ENCODE measurements at places on chromosomes 5 and 9. TPM values are rescaled to one million over a fixed set of nuclear protein-coding genes. Genes with fewer than 3 reads are reported as not detected.

FUT7 gene
- 0.20 TPM for total RNA-seq

GCNT4 gene
- total RNA-seq: 5.2 TPM

C6 gene
- not detected for total RNA-seq

DNA sequence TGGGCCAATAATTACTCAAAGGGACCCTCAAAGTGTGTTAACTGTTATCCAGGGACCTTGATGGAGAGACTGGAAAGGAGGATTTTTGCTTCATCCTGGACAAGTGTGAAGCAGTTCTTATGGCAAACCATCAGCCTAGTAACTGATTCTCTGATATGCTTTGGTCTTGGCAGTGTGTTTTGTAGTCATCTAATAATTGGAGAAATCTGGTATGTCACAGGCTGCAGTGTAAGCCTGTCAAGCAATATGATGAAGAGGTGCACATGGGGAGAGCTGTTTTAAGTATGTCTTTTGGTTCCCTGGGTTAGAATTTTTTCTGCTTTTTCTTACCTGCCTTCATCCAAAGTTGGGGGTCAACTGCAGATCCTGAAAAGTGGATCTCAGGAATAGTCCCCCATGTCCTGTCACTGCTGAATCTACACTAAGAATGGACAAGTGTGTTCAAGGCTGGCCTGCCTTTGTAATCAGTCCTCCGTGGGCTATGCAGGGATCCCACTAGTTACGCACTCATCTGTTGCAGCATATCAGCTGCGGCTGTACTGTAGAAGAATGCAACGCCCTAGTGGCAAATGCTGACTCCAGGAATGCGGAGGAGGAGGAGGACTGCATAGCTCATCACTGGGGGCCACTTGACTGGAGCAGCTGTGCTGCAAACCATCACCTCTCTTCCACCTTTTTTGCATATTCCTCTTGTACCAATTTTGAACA, 1.9 kb downstream of the SPTAN1 start:
- peaks cover 4% of the 10 kb centered on the region for H3K27me3 ChIP-seq
- H3K27ac ChIP-seq: no peak overlapping the region
- no peak for DNase-seq
- H3K36me3 ChIP-seq: no peaks in the 10 kb centered on the region
- H3K4me1 ChIP-seq: peaks cover 38% of the 10 kb centered on the region

- H3K4me1 ChIP-seq: peaks cover 3% of the 10 kb centered on the region
- H3K27ac ChIP-seq: no peak overlapping the region
- H3K36me3 ChIP-seq: peaks cover 11% of the 10 kb centered on the region
- H3K27me3 ChIP-seq: no peaks in the 10 kb centered on the region
- no peak for DNase-seq
- H3K4me3 ChIP-seq: no peak overlapping the region
Observed at GRCh38 chr5:16944816-16945562, 8.9 kb upstream of the MYO10 start.

GRCh38 chr5:38478166-38478565, 78.3 kb downstream of the LIFR start:
- H3K4me3 ChIP-seq: no peak overlapping the region
- peaks cover 8% of the 10 kb centered on the region for H3K4me1 ChIP-seq

DNA sequence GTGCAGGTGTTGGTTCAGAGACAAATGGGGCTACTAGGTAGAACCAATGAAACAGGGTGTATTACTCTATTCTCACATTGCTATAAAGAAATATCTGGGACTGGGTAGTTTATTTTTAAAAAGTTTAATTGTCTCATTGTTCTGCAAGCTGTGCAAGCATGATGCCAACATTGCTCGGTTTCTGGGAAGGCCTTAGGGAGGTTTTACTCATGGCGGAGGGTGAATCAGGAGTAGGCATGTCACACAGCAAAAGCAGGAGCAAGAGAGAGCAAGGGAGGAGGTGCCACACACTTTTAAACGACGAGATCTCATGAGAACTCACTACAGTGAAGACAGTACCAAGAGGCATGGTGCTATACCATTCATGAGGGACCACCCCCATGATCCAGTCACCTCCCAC, 134.6 kb downstream of the PIK3R1 start:
- H3K27ac ChIP-seq: no peak overlapping the region
- peaks cover 16% of the 10 kb centered on the region for H3K4me1 ChIP-seq
- DNase-seq: no peak

DNA sequence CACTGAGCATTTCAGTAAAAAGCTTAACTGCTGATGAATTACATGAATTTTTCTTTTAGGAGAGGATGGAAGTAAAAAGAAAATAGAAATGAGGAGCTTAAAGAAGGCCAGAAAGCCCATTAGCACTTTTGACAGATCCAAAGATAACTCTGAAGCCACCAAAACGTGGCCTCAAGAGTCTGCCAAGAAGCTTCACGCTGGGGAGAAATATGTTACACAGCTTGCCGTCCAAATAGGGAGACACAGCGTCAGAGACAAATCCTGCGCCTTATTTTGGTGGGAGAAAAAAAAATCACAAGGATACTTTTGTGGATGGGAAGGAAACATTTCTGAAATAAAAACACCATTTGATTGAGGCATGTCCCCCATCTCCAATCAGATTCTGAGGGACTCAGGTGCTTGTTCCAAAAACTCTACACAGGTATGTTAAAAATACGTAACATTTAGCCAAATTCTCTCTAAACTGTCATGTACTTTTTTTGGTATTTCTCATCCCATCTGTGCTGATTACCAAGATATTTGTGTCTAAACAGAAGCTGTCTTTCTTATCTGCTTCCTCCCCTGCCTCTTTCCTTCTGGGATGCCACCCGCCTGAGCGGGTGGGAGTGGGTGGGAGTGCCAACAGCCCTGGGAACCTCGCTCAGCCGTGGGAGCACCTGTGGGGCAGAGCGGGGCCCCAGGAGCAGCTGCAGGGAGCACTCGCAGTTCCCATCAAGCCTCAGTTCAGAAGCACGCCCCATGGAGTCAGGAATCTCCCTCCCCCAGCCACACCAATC, 275.5 kb downstream of the DENND1A start:
- H3K36me3 ChIP-seq: no peaks in the 10 kb centered on the region
- DNase-seq: no peak

GRCh38 chr5:72816284-72817075, at the start of gene TNPO1:
TNPO1 (plus strand) TSS chr5:72816661; CDS start chr5:72816738, 77 bp downstream.
- no peaks in the 10 kb centered on the region for H3K36me3 ChIP-seq
- peak; percentile 94 for DNase-seq
- peaks cover 15% of the 10 kb centered on the region for H3K4me1 ChIP-seq
- H3K27ac ChIP-seq: peak within 1 kb of the TSS; percentile 99
- peaks cover 9% of the 10 kb centered on the region for H3K27me3 ChIP-seq
- peak within 1 kb of the TSS; percentile 97 for H3K4me3 ChIP-seq

DNA sequence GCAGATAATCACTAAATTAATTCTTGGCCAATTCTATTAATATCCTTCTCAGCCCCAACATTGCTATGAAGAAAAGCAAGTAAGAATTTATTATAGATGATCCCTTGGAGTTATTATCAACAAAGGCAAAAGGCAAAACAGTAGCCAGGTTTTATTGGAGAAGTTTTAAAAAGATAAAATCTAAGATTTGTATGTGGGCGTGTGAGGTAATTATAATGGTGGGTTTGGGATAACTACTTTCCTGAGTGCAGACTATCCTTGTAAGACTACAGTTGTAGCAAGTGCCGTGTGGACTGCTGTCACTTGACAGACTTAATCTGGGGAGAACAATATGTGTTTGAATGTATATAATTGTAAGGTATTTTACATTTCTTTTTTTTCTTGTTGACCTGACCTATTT, 23.2 kb downstream of the SLC31A1 start:
- no peak overlapping the region for H3K27ac ChIP-seq
- H3K27me3 ChIP-seq: no peaks in the 10 kb centered on the region
- DNase-seq: no peak
- no peaks in the 10 kb centered on the region for H3K36me3 ChIP-seq
- no peak overlapping the region for H3K4me3 ChIP-seq

All from glutamatergic neuron (in vitro differentiated cells).